ENCODE measurements at places on chromosomes 2 and 18.

DNA sequence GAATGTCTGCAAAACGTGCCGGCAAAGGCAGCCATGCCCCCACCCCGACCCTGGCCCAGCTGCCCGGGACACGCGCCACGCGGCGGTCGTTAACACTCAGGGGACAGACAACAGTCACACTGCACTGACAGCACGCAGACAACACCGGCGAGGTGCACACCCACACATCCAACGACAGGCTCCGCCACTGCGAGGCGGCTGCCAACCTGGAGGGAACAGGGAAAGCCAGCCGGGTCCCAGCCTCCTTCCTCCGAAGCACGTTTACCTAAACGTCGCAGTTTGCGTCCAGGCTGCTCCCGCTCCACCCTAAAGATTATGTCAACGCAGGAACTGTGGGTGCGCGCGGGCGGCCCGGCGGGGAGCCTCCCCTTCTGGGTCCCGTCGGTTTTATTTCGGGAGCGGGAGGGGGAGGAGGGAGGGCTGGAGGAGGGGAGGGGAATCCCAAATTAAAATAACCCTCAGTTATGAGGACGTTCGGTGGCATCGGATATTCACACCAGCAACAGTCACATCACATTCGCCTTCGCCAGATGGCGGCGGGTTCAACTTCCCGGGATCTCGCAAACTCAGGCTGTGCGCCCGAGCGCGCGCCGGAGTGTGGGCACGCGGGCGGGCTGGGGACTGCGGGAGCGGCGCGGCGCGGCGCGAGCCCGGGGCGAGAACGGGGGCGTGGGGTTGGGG, 644 bp downstream of the PTGR3 start:
- peak; percentile 63 for DNase-seq

- DNase-seq: no peak
Measured at GRCh38 chr2:20702563-20702962, 35.6 kb downstream of the GDF7 start.

DNA sequence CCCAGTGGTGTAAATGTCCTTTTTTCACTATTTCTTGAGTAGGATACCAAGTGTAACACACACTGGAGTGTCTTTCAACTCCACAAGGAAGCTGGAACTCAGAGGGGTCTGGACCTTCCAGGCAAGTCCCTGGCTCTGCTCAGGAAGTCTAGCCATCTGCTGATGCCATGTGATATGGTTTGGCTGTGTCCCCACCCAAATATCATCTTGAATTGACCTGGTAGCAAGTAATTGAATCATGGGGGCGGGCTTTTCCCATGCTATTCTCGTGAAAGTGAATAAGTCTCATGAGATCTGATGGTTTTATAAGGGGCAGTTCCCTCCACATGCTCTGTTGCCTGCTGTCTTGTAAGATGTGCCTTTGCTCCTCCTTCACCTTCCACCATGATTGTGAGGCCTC, 99.4 kb upstream of the CDC42EP3 start:
- no peak for DNase-seq

GRCh38 chr2:15170070-15170775, 390.9 kb downstream of the NBAS start:
- DNase-seq: no peak

DNA sequence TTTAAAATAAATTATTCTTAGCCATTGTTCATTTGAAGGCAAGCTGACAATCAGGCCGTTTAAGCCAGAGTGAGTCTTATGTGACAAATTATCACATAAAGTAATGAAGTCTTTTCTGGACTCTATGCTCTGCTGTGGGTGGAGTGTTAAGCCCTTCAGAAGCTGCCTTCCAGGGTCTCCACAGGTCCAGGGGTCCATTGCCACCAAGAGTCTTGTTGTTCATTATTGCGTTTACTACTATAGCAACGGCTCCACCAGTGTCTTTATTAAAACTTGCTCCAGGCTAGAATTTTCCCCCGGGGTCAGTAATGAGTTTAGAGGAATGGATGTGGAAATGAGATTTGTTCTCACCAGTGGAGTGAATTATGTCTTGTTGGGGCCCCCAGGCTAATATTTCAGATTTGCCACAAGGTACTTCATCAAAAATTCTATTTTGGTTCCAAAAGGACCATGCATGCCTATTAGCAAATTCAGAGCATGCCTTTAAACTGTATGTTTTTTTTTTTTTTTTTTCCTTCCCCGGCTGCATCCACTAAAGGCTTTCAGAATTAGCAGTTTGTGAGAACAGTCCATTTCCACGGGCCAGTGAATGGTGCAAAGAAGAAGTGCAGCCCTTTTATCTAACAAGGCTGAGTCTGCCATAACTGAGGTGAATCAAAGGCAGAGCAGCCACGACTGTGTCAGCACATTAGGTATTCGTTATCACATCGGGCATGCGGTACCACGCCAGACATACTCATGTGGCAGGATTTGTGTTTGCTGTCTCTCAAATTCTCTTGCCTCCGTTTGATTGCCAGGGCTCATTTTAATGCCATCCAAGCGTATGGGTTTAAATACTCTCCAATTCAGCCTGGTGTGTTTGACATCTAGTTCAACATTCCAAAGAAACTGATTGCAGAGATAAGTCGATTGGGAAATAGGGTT, 26.2 kb upstream of the LRRTM1 start:
- no peak for DNase-seq

- no peak for DNase-seq
Measured at GRCh38 chr2:28002181-28002580, 111.7 kb downstream of the BABAM2 start.

- DNase-seq: no peak
Measured at GRCh38 chr2:105243961-105244360, 2.4 kb downstream of the GPR45 start.

DNA sequence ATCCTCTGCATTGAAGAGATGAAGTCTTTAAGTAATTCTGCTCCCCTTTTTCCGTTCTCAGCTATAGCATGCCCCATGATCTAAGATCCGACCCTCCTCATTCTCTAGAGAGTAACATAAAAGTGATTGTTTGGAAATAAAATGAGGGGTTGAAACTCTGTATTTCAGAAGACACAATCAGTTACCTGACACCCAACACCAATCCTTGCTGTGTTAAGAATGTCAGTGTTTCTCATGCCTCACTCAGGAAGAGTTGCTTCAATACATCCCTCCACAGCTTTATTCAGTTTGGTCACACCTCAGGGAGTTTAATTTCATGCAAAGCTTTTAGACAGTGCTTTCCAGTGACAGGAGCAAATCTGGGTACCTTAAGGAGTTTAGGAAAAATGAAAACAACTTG, 49.9 kb upstream of the RBBP8 start:
- DNase-seq: no peak
